ENCODE measurements at places on chromosomes 5 and 9.

- no peak for DNase-seq
These were observed 418.2 kb downstream of the GABRG2 start for GRCh38 chr5:162485666-162486292.

DNA sequence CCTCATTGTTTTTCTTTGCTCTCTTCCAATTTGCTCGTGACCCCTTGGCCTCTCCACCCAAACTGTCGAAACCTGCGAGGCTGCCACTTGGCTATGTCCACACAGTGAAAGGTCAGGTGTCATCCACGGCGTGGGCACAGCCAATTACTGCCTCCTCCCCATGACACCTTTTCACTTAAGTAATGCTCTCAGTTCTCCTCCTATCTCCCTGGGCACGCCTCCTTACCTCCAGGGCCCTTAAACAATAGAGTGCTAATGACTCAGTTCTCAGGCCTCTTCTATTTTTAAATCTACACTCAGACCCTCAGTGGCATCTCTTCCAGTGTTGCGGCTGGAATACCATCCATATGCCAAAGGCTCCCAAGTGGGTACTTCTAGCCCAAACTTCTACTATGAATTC, 256.8 kb downstream of the ROR2 start:
- no peak for DNase-seq

DNA sequence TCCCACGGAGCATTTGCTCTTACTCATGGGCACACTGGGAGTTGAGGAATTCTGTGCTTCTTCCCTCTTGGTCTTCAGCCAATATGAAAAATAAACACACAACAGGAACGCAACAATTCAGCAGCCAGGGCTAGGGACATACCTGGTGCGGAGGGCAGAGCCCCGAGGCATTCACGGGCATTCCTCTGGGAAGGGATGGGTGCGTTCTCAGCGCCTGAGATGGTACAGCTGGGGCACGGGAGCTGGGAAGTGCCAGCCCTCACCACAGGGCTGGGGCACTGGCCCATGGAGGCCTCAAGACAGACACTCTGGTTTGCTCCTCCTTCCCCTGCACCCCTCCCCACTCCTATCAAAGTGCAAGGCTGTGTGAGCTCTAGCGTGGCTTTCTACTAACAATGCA, 2.1 kb downstream of the SLC6A3 start:
- no peak for DNase-seq

- DNase-seq = no peak
These were observed 12.7 kb upstream of the THG1L start for GRCh38 chr5:157718519-157718918.

GRCh38 chr9:127981559-127982121, 851 bp upstream of the EEIG1 start:
- DNase-seq = no peak

DNA sequence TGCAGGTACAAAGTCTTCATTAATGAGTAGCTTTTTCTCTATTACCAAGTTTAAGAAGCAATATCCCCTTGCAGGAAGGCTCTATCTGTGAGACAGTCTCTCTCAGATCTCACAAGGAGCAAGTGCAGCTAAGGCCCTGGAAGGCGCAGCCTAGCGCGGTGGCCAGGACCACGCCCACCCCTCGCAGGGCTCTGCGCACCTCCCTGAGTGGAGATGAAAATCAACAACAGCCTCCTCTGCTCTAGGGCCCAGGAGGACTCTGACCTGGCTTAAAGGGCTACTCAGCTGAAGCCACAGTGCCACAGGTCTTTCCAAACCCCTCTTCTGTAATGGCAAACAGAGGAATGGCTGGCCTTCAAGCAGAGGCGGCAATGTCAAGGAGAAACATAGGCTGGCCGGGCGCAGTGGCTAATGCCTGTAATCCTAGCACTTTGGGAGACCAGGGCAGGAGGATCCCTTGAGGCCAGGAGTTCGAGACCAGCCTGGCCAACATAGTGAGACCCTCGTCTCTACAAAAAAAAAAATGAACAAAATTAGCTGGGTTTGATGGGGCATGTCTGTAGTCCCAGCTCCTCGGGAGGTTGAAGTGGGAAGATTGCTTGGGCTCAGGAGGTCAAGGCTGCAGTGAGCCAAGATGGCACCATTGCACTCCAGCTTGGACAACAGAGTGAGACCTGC, 11.9 kb downstream of the SEC16A start:
- no peak for DNase-seq

DNA sequence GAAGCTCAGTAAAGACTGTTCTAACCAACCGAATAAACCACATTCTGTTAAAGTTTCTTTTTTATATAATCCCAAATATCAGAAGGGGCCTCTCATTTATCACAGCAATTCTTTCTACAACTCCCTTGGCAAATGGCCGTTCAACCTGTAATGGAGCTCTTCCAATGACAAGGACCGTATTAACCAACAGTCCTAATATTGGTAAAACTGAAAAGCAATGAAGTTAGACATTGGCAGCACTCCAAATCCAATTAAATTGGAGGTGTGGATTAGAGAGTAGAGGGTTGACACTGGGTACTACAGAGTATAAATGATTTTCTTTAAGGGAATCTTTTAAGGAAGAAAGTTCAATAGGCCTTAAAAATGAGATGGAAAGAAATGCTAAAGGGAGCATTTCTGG, 842 bp downstream of the TMED7 start:
- no peak for DNase-seq

- peak; percentile 55 for DNase-seq
These were observed 112.9 kb upstream of the LMX1B start for GRCh38 chr9:126500600-126501382.

DNA sequence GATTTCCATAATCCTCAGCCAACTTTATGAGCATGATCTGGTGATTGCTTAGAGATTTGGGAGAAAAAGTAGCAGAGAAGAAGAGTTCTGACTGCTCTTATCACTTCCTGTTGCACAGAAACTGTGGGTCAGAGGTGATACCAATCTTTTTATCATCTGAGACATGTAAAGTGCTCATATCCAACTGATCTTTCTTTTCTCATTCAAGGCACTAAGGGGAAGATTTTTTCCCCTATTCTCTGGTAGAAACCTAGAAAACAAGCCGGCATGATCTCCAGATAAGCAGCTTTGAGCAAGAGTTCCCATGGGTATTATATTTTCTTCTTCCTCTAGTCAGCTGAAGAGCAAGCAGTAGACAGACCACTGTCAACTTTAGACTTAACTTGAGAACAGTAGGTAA, 29.0 kb upstream of the GPR150 start:
- DNase-seq = no peak

GRCh38 chr5:132406144-132406783, 36.8 kb downstream of the SLC22A5 start:
- DNase-seq = no peak

DNA sequence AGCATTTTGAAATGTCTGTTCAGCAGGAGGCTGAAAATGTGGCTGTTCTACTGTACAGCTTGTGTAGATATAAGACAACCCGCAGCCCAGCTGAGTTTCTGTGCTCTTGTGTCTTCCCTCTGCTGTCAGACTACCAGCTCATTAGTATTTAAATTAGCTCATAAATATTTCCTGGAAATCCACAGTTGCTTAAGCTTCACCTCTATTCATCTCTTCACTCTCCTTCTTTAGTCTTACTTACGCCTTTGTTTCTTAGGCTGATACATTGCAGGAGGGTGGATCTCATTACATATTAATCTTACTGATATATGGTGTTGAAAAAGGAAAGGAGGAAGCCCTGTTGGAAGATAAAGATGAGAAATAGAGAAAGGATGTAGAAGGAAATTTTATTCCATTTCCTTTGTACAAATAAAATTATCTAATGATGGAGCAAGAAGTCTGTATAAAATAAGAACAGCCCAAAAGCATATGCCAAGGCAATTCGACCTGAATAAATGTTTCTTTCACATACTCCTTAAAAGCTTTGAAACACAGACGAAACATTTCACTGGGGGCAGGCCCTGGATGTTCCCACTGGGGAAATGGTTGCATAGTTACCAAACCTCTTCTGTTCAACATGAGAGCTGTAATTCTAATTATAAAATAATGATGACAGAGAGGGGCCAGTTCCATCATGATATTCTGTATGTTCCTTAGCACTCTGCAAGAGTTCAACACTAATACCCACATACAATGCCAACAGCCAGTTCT, 111.8 kb upstream of the APC start:
- no peak for DNase-seq

DNA sequence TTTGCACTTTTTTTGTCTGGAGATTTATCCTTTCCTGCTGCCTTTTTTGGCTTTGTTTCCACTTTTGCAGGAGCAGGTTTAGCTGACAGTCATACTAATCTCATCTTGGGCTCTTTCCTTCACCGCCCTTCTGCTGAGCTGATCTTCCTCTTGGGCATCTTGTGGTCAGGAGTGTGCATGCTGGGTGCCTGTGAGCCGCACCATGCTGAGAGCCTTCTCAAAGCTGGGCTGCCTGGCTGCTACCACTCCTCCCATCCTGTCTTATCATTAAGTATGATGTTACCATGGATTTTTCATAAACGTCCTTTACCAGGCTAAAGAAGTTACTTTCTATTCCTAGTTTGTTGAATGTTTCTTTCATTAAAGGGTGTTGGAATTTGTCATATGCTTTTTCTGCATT, 49.5 kb upstream of the MCCC2 start:
- no peak for DNase-seq

- no peak for DNase-seq
These were observed 140.5 kb upstream of the TARS1 start for GRCh38 chr5:33300209-33300742.

DNA sequence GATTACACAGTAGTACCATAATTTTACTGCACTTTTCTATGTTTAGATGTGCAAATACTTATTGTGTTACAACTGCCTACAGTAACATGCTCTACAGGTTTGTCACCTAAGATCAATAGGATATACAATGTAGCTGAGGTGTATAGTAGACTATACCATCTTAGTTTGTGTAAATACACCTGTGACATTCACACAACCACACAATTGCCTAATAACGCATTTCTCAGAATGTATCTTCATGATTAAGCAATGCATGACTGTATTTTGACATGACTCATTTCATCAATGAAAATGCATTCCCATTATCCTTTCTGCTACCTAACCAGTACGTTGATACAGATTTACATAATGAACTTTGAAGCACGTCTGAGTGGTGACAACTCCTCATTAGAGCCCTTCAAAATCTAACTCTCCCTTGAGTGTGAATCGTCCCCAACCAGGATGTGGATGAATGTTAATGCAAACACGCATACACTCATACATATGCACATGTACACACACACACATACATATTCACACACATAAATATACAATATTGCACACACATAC, 28.4 kb downstream of the GZMK start:
- DNase-seq = no peak

DNA sequence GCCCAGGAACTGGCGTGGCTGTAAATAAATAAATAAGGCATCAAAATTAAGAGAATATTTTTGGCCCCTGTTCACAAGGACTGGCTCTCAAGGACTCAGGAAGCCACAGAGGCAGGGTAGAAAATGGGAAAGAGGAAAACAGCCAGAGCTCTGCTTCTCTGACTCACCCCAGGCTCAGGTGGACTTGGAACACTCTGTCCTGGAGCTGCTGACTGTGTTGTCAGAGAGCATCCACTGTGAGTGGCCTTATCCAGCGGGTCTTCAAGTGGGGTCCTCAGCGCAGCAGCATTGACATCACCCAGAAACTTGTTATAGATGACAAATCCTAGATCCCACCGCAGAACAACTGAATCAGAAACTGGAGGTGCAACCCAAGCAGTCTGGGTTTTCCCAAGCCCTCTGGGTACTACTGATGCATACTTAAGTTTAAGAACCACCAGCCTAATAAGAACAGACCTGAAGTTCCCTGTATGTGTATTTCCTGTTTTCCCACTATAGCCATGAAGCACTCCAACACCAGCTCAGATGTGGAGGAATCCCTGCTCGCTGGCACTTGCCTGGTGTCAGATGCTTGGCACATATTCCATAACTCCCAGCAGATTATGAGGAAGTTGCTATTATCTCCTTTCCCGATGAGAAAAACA, 20.5 kb downstream of the ADRA1B start:
- no peak for DNase-seq

- no peak for DNase-seq
These were observed 73.7 kb downstream of the ASTN2 start for GRCh38 chr9:117341151-117341550.

GRCh38 chr9:38130724-38131123, 61.7 kb upstream of the SHB start:
- no peak for DNase-seq

DNA sequence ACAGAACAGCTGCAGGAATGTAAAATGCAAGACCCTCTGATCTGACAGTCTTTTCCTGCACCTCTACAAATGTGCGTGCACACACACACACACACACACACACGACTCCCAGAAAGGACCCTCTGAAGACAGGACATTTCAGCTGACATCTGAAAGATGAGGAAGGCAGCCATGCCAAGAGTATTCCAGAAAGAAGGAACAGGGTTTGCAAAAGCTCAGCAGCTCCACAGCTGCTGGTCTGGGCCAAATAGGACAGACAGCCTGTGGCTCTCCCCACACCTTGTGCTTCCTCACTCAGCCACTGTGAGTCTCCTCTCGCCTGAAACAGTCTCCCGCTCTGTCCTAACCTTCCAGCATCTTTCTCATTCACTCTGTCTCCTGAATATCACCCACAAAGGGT, 189.0 kb downstream of the PALM2AKAP2 start:
- DNase-seq = no peak

DNA sequence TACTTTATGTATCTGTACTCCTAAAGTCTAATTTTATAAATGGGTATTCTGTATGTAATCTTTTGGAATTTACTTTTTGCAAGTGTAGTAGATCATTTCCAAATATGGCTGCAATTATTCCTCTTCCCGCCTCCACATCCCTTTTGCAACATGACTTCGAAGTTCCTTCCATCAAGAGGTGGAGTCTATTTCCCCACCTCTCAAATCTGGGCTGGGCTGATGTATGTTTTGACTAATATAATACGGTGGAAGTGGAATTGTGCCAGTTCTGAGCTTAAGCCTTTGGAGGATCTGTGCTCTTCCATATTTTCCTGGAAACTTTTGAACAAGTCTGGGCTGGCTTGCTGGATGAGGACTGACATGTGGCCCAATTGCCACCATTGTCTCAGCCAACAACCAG, 155.9 kb downstream of the FGF18 start:
- no peak for DNase-seq

GRCh38 chr5:1214163-1214935, 10.8 kb upstream of the SLC6A18 start:
- no peak for DNase-seq

DNA sequence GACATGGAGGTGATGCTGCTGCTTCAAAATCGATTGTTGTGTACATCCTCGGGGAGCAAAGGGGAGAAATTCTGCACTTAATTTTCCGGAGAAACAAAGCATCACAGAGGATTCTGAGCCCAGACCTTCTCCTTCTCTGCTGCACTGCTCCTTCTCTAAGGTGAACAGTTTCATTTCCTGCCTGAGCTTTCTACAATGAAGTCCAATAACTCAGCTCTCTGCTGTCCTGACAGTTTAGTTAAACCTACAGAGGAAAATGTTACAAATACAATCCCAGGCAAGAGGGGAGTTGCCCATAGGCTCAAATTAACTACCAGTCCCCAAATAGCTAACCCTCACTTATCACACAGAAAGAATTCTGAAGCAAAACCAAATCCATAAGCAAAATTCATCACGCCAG, 206.3 kb downstream of the EFNA5 start:
- DNase-seq = no peak

DNA sequence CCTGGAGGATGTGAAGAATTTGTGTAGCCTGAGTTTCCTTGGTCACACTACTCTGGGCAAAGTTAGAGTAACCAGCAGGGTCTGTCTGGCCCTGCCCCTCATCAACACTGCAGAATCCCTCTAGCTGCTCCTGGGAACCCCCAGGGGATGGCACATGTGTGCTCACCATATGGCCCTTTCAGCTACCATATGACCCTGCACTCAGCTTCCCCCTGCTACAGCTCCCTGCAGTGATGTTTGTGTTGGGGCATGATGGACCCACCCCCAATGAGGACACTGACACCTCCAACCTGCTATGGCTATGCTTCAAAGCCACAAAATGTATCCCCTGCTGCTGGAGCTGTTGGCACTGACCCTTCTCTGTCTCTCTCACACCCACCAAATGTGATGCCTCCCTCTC, 152.7 kb downstream of the SNX18 start:
- DNase-seq = no peak
